ENCODE measurements at places on chromosomes 12 and 14.

DNA sequence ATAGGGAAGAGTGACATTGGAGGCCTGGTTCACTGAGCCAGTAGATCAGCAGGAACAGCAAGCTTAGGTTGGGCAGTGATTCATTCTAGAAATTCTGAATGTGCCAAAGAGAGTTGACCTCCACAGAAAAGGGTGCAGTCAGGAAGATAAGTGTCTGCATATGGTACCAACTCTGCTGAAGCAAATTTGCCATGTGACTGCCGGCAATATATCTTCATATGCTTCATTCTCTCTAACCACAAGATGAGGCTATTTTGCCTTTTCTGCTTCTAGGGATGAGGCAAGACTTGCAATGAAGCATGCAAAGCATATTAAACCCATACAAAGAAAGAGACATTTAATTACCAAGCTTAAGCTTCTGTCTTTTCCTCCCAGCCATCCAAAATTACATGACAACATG, 13.6 kb downstream of the CCDC198 start:
- DNase-seq, result no peak

DNA sequence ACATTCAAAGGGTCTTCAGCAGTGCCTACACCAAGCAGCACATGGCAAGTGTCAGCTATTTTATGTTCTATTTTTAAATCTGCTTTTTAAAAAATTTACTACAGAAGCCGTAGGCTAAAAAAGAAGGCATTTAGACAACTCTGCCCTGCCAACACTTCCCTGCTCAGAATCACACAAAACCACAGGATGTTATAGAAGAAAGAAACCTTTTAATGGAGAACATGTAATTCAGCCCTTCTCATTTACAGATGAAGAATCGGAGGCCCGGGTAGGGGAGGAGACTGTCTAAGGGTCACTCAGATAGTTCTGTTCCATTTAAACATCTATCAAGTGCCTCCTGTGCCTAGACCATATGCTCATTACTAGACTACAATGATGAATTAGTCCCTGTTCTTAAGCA, 171.8 kb upstream of the NTF3 start:
- no peak for DNase-seq

DNA sequence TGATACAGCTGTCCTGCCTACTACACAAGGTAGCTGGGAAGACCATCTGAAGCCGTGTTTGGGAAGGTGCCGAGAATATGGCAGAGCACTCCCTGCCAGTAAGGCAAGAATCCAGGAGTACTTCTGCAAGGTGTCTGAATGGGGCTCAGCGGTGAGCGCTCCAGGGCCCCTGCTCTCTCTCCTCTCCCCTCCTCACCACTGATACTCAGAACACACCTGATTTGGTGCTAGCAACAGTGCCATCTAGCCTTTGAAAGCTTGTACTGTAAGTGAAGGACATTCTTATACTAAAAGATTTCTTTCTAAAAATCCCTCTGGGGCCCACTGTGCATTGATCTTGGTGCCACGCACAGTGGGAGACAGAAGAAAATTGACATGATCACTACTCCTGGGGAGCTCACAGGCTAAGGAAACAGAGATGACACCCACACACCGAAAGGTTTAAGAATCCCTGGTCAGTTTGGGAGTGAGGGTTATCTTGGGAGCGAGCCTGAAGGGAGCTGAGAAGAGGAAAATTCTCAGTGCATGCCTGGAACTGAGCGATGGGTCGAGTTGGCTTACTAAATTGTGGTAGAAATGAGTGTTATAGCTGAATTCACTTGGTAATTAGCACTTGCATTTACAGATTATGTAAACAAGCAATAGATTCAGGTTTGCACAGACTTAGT, 216.9 kb downstream of the NTF3 start:
- no peak for DNase-seq

DNA sequence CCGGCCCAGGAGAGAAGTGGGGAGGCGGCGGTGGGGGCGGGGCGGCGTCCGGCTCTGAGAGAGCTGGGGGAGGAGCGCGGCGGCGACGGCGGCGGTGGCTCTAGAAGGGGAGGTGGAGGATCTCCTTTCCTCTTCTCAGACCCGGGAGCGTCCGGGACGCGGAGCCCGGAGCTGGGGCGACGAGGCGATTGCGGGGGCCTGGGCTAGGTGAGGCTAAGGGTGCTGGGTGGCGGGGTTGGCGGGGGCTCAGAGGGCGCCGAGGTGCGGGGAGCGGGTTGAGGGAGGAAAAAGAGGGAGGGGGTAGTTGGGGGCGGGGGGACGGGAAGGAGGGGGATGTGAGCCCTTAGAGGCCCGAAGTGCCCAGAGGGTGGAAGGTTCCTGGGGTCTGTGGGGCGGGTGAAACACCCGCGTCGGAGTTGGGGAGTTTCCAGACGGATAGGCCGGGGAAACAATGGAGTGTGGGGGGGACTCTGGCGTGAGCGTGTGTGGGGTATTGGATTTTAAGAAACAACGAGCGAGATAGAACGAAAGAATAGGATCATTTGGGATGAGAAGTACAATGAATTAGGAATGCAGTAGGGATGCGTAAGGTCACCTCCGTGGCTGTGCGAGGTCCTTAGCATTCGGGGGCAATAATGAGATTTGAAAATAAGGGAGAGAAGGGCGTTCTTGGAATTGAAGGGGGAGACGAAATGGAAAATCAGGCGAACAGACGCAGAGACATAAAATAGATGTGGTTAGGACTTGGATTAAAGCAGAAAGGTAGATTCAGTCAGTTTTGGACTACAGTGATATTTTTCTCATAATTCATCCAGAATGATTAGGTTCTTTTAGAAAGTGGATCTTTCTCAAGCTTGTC, at the start of gene SPATS2:
TSS of gene SPATS2 (plus strand) at position 82 of the 859 bp plus-strand sequence. CDS start 93,551 bp downstream, outside the sequence.
- DNase-seq, result peak; percentile 100

DNA sequence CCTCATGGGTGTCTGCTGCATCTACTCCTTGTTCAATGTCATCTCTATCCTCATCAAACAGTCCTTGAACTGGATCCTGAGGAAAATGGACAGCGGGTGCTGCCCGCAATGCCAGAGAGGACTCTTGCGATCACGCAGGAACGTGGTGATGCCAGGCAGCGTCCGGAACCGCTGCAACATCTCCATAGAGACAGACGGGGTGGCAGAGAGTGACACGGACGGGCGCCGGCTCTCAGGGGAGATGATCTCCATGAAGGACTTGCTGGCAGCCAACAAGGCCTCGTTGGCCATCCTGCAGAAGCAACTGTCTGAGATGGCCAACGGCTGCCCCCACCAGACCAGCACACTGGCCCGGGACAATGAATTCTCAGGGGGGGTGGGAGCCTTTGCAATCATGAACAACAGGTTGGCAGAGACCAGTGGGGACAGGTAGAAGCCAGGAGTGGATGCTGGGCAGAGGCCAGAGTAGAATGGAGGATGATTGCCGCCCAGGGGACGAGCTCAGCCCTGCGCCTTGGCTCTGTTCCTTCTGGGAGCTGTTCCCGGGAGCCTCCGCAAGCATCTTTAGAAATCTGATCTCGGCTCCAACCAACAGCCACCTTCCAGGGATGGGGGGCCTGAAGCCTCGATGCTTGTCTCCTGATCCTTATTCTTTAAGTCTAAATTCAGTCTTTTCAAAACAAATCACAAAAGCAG, 71.6 kb upstream of the PSMC1 start:
- DNase-seq, result no peak

All from BE2C (cell line).